Stimulated activated CD4-positive, alpha-beta T cell treated with anti-CD3 and anti-CD28 coated beads, Interleukin-15, amount 100 ng/mL, for 1 hour (primary cell): ENCODE measurements at places on chromosomes 13 and 19.

GRCh38 chr13:24270639-24271141 lies 38.7 kb upstream of the C1QTNF9 start:
- peak; percentile 19 for DNase-seq

DNA sequence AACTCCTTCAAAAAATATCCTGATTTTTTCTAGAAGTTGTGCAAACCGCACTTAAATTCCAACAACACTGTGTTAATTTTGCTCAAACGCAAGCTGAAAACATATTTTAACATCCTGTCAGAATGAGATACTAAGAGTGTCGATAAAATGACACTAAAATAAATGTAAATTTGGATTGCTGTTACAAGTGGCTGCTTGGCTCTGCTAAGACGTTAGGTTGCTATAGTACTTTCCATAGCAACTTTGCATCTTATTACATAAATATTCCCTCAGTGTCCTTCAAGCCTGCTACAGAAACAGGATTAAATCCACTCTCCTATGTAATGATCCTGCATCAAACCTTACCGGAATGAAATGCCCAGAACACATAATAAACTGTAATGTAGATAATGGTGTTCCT lies 292.1 kb downstream of the DNAJC15 start:
- no peak for DNase-seq

DNA sequence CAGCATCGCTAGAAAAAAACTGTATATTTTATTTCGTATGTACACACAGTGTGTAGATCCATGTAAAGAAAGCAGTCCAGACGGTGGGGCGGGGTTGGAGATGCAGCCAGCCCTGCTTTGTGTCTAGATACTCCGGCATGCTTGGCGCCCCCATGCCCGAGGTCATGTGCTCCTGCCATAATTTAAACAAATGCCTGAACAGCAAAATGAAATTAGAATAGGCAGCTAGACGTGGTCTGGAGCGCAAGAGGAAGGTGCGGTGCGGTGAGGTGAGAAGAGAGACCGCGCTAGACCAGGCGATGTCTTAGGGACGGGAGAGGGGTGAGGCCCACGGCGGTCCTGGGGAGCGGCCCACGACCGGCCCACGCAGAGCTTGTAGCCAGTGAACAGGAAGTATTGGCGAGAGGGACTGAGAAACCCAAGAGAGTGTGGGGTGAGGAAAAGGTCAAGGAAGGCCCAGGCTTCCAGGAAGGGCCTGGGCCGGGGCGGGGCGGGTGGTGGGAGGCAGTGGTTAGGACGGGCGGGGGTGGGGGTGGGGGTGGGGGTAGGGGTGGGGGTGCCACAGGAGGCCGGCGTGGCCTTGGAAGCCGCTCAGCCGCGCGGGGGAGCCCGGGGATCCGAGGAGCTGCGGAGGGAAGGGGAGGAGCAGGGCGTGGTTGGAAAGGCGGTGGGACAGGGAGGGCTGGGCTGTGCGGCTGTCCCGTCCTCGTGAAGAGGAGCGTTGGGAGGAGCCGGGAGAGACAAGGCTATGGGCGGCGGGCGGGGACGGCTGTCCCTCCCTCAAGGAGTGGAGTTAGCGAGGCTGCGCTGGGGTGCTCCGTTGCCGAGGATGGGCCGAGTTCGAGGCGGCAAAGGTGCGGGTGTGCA lies 254.7 kb upstream of the SGCG start:
- DNase-seq: no peak

DNA sequence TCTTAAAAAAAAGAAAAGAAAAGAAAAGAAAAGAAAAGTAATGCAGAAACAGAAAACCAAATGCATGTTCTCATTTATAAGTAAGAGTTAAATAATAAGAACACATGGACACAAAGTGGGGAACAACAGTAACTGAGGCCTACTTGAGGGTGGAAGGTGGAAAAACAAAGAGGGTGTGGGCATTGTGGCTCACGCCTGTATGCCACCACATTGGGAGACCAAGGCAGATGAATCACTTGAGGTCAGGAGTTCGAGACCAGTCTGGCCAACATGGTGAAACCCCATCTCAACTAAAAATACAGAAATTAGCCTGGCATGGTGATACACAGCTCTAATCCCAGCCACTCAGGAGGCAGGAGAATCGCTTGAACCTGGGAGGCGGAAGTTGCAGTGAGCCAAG lies 8.1 kb downstream of the ZNF708 start:
- no peak for DNase-seq

- DNase-seq: no peak
These were observed 2673.8 kb downstream of the PCDH9 start for GRCh38 chr13:64556376-64556775.

DNA sequence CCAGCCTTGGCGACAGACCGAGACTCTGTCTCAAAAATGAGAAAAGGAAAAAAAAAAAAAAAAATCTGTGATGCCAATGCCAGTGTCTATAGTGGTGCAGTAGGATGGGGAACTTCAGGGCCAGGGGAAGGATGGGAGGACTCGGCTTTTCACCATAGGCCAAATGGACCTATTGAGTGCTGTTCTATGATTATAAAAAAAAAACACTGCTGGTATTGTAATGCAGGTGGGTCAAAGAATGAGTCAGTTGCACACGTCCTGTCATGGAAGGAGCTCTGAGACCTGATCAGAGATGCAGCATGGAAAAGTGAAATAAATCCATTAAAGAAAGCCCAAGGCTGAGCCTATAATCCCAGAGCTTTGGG lies 7.0 kb downstream of the DNAJB1 start:
- DNase-seq: no peak

DNA sequence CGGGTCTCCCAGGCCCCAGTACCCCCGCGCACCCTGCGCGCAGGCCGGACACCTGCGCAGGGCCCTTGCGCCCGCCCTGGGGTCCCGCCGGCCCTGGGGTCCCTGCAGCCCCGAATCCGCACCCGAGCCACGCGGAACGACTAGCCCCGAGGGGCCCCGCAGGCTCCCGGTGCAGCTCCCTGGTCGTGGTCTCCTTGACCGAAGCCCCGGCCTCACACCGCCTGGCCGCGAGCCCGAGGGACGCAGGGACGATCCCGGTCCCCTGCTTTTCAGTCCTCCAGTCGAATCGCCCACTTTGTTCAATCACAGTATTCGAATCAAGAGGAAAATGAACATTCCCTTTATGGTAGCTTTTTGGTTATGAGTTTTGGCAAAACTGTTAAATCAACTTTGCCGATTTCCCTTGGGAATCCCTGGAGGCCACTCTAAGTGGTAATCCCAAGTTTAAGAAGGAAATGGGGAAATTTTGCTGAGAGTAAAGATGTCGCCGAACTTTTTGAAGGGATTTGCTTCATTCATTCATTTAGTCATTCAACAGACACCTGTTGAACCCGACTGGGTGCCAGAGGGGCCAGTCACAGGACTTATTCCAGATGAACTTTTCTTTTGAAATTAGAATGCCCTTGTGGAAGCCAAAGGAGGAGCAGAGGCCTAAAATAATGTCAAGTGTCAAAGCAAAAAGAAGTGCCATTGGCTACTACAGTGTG lies 75.0 kb downstream of the ZIC5 start:
- no peak for DNase-seq

DNA sequence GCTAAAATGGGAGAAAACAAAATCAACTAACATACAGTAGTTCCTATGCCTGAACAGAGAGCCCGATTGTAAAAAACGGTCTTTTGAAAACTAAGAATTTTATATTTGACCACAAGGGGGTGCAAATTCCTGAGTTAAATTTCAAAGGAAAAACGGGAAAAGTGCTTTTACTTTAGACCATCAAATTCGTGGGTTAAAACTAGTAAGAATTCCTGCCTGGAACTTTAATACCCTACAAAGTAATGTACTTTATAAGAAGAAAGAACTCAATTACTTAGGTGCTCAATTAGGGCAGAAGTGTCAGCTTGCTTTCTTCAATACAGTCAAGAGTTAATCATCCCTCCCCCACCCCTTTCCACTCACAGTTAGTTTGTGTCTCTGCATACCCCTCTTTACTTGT lies 69.8 kb downstream of the KCNRG start:
- no peak for DNase-seq

DNA sequence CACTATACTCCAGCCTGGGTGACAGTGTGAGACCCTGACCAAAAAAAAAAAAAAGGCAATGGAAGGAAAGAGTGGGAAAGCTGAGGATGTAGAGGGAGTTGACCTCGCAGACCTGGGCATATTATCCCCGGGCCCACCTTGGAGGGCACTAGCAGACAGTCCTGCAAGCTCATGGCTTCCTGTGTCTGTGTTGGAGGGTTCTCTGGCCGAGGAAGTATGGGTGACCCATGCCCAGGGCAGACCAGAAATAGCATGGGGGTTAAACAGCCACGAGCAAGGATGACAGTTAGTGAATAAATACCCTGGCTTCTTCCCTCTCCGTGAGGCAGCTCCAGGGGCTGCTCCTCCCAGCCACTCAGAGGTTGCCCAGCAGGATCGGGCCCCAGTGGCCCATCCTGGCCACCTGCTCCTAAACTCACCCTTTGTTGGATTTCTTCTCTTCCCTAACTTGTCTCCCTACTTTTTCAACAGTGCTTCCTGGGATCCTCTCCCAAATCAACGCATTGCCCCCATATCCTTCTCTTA lies 485.8 kb downstream of the ZNF536 start:
- DNase-seq: no peak

- DNase-seq: no peak
These were observed 213.3 kb upstream of the MIR17HG start for GRCh38 chr13:91133941-91134802.

- no peak for DNase-seq
These were observed 39.8 kb upstream of the MCF2L start for GRCh38 chr13:112928972-112929782.

GRCh38 chr19:42105368-42105767 lies 26.9 kb downstream of the POU2F2 start:
- no peak for DNase-seq

GRCh38 chr13:41668130-41668757 lies 210.9 kb downstream of the RGCC start:
- no peak for DNase-seq

DNA sequence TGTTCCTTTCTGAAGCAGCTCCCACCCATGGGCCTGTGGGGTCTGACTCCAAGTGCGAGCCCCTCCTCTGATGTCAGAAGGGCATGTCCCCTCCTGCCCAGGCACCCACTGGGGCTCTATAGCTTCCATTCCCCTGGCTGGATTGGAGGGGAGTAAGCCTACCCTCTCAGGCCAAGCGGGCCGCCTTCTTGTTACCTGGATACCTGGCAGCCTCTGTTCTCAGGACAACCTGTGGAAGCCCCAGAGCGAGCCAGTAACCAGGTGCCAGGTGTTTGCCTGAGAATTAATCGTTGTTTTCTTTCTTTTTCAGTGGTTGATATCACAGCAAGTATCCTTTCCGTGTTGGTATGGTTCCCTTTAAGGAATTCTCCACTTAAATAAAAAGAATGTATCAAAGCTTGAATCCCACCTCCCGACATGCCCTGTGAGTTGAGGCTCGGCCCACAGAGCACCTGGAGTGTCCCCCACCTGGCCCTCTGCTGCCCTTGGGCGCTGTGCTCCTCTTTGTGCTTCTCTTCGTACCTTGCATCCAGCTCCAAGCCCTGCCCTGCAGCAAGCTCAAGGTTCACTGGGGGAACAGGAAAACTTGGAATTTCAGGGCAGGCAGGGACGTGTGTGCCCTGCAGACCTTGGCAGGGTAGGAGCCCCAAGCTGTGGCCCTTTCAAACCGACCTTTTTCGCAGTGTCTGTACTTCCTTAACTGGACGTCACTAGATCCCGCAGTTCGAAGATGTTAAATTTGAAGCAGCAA lies 15.0 kb downstream of the MAU2 start:
- no peak for DNase-seq

- no peak for DNase-seq
These were observed 116.8 kb upstream of the CACNA1A start for GRCh38 chr19:13622766-13623715.

DNA sequence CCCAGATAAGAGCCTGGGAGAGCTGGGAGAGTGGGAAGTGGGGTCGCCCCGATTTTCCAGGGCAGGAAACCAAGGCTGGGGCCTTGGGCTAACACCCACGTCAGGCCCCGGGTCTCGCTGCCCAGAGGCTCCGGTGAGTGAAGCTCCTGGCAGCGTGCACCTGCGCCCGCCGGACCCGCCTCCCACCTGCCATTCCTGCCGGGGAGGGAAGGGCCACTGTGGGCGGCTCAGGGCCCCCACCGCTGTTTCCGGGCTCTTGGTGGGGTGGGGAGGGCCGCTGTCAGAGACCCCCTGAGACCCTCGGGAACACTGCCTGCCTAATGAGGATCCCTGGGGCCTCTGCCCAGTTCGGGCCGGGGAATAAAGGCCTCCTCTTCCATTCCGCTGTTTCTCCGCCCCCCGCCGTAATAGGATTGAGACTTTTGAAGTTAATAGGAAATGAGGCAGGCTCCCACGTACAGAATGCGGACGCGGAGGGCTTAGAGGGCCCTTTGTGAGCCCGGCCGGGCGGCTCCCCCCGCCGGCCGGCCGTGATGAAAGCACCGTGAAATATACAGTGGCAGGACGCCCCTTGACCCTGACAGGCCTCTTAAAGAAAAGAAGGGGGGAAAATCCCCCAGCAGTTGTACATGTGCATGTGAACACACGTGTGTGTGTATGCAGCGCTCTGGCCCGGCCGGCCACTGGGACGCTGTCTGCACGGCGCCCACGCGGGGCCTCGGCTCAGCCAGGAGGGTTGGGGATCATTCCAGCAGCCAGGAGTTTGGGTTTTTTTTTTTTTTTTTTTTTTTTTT lies 33.2 kb downstream of the EFNA2 start:
- DNase-seq: no peak

DNA sequence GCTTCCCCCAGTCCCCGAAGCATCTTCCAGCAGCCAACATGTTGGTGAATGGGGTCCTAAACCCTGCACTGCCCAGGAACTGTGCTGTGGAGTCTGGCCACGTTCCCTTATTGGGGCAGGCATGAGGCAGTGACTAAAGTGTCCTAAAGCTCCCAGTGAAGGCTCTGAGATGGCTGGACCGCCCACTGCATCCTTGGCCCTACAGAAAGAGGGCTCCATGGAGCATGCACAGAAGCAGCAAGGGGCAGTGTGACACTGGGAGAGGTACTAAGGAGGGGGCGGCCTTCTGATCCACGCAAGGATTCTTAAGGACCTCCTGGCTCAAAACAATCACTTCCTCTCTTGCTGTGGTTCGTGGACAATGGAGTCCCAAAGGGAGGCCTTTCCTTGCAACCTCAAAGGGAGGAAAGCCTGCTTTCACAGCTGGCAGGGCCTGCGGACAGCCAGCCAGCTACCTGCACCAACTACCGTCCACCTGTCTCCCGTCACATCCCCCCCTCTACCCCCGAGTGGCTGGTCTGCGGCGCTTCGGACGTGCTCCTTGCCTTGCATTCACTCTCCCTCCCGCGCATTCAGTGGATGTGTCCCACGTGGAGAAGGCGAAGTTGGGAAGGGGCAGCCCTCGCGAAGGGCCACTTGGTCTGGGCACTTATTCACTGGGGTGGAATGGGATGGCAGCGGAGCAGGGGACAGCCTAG lies 63.9 kb upstream of the STARD13 start:
- no peak for DNase-seq

GRCh38 chr19:1265615-1266128 lies 3.5 kb upstream of the CIRBP start:
- no peak for DNase-seq

DNA sequence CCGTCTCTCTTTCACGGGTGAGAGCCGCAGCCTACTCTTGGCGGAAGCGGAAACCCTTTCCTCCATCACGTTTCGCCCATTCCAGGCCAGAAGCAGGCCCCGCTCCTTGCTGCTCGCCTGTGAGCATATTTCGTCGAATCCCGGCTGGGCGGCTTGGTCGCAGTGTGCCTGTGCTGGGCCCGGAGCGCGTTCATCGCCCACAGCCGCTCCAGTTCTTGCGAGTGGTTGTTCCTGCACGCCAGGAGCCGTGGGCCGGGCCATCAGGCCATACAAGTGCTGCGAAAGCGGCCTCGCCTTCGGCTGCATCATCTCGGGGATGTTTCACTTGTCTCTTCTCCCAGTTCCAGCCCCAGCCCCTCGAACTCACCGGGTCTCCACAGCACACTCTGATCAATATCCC lies 65.0 kb downstream of the ZNF627 start:
- DNase-seq: no peak

GRCh38 chr13:68588623-68589022 lies 1358.5 kb upstream of the PCDH9 start:
- DNase-seq: no peak
